ENCODE measurements at places on chromosomes 16 and 17.
A peak's percentile ranks its signal among the peaks of the same experiment; 100 is the strongest.

- DNase-seq, result no peak
Observed at GRCh38 chr17:19456016-19456927, 45.2 kb downstream of the RNF112 start.

- DNase-seq, result no peak
Observed at GRCh38 chr17:63250830-63251229, 195.3 kb downstream of the CYB561 start.

DNA sequence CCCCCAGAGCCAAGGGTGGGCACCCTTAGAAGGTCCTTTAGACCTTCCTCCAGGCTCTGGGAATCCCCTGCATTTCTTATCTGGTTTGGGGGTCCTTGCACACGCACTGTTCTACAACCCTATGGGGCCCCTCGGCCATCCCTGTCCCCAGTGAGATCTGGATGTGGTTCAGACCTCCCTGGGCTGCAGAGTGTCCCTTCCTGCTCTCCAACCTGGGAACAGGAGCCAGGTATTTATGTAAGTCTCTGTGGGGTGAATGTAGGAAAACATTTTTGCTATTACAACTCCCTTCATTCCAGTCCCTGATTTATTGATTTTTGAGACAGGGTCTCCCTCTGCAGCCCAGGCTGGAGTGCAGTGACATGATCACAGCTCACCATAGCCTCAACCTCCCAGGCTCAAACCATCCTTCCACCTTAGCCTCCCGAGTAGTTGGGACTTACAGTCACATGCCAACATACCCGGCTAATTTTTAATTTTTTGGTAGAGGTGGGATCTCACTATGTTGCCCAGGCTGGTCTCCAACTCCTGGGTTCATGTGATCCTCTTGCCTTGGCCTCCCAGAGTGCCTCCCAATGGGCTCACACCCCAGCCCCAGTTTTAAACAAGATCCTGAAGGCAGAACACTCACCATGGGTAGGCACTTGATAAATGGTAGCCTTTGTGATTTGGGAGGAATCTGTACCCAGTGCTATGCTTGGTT, 61.6 kb downstream of the RAI1 start:
- no peak for DNase-seq

- DNase-seq, result no peak
Observed at GRCh38 chr17:57808882-57809281, 41.0 kb downstream of the MRPS23 start.

DNA sequence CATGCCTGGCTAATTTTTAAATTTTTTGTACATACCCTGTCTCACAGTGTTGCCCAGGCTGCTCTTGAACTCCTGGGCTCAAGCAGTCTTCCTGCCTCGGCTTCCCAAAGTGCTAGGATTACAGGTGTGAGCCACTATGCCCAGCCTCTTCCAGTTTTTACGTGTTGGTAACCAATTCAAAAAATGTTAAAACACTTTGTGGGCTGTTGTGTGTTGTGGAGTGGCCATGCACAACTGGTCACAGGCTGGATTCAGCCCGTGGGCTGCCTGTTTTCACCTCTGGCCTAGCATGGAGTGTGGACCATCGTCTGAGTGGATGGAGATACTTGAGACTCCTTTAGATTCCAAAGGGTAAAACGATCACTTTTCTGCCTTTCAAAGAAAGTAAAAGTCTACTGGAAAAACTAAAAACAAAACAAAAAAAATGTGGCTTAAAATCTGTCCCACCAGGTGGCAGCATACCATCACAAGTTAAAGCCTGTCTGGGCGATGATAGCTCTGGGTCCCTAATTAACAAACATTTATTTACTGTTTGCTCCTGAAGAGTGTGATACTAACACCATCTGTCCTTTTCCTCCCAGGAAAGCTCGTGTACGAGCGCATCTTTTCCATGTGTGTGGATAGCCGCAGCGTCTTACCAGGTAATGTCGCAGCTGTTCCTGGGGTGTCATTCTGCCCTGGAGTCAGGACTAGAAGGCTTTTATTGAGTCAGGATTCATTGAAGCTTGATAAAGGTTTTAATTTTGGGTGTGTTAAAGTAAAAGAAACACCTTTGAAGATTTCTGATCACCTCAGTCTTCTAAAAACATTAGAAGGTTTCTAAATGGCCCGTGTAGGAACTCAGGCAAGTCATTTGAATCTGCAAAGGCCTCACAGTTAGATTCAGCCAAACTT, 45.8 kb downstream of the VPS35L start:
- DNase-seq, result peak; percentile 43

- DNase-seq, result no peak
Observed at GRCh38 chr16:23709536-23709935, 3.5 kb downstream of the ERN2 start.

GRCh38 chr16:29819506-29819905, 756 bp upstream of the MVP start:
- DNase-seq, result no peak

DNA sequence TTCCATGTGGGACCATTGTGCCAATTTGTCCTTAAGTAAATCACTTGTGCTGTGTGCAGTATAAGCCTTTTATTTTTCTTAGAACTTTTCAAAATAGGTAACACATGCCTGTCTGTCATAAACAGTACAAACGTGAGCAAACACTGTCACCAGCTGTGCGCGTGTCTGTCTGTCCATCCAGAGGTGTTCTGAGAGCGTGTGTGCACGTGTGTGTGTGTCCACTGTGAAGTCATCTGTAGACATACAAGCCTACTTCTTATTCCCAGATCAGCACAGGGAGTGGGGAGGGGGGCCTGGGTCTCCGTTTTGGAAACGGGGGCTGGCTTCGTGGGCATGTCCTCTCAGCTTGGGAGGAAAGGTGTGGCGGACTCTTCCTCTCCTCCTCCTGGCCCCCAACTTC, 9.4 kb downstream of the TMEM235 start:
- no peak for DNase-seq

- no peak for DNase-seq
Observed at GRCh38 chr16:30567160-30567990, 4.1 kb downstream of the ZNF688 start.

GRCh38 chr16:51592001-51592501, 441.0 kb upstream of the SALL1 start:
- no peak for DNase-seq

GRCh38 chr16:87060034-87060986, 256.9 kb downstream of the C16orf95 start:
- no peak for DNase-seq

- no peak for DNase-seq
Observed at GRCh38 chr17:11545002-11545401, 53.3 kb upstream of the DNAH9 start.

DNA sequence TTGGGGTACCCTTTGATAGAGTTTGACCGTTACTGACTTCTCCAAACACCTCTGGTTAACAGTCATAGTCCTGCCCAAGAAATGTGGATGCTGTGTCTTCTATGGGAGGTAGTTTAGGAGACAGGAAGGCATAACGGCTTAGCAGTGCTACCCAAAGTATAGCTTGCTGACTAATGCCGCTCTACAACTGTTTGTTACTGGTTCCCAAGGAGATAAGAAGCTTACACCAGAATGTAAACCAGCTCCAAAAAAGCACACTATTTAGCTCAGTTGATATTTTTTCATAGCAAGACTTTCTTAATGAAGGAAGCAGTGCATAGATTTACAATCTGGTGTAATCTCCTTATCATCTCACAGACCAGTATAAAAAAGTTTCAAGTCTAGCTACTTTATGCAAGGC, 95.7 kb downstream of the HS3ST3B1 start:
- no peak for DNase-seq

DNA sequence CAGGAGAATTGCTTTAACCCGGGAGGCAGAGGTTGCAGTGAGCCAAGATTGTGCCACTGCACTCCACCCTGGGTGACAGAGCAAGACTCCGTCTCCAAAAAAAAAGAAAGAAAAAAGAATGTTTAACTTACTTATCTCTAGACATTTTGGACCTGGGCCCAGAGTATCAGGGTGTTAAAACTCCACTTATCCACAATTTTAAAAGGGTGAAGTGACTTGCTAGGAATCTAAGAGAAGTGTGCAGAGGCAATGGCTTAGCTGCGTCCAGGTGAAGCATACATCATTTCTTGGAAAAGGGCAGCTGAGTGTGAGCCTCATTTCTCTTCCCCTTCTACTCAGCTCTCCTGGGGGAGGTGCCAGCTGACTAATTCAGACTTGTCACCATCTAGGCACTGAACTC, 25.1 kb downstream of the ALDH3A2 start:
- DNase-seq, result no peak

- DNase-seq, result no peak
Observed at GRCh38 chr17:33980193-33980592, 274.9 kb upstream of the CCL2 start.

DNA sequence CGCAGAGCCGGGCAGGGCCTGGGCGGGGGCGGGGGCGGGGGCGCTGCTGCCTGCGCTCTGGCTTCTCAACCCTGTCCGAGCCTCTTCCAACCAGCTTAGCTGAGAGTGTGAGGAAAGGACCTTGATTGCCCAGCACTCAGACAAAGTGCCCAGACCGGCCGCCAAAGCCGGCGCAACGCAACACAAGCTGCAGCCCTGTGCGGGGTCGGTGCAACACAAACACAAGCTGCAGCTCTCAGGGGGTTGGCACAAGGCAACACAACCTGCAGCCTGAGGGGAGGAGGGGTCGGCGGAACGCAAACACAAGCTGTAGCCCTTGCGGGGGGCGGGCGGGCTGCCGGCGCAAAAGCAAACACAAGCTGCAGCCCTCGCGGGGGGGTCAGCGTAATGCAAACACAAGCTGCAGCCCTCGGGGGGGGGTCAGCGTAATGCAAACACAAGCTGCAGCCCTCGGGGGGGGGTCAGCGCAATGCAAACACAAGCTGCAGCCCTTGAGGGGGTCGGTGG, 60.0 kb downstream of the KLHDC4 start:
- DNase-seq, result no peak

DNA sequence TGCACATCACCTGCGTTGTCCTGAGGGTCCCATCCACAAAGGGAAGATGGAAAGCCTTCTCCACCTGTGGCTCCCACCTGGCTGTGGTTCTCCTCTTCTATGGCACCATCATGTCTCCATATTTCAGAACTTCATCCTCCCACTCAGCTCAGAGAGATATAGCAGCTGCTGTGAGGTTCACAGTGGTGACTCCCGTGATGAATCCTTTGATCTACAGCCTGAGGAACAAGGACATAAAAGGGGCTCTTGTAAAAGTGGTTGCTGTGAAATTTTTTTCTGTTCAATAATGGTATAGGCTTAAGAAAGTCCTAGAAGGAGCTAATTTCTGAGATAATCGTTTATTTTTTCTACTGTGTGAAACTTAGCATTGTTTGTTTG, 18.7 kb downstream of the ZNF200 start:
- DNase-seq, result peak; percentile 41

GRCh38 chr16:83059237-83059636, 432.5 kb downstream of the CDH13 start:
- no peak for DNase-seq

DNA sequence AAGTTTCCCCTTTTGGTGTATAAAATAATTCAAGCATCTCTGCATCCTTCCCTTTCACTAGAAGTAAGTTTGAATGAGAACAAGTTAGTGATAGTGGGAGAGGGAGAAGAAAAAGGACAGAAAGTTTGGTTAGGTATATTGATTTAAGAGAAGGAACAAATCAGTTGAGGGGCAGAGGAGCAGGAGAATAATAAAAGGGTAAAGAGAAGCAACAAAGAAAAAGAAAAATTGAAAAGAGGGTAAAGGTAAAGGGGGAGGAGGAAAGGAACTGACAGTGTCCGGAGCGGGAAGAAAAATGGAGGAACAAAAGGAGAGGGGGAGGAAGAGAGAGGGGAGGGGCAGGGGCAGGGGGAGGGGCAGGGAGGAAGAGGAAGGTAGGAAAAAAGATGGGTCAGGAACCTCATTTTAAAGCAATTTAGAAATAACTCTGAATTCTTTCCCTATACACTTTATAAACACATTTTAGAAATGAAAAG, 6.3 kb upstream of the IGF2BP1 start:
- no peak for DNase-seq

GRCh38 chr16:79163691-79164387, 436.7 kb downstream of the MAF start:
- DNase-seq, result peak; percentile 27

DNA sequence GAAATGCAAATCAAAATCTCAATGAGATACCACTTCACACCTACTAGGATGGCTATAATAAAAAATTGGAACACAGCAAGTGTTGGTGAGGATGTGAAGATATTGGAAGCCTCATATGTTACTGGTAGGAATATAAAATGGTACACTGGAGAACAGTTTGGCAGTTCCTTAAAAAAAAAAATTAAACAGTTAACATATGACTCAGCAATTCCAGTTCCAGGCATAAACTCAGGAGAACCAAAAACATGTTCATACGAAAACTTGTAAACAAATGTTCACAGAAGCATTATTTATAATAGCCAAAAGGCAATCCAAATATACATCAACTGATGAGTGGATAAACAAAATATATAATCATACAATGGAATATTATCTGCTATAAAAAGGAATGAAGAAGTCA, 28.2 kb downstream of the ZNF652 start:
- DNase-seq, result no peak

DNA sequence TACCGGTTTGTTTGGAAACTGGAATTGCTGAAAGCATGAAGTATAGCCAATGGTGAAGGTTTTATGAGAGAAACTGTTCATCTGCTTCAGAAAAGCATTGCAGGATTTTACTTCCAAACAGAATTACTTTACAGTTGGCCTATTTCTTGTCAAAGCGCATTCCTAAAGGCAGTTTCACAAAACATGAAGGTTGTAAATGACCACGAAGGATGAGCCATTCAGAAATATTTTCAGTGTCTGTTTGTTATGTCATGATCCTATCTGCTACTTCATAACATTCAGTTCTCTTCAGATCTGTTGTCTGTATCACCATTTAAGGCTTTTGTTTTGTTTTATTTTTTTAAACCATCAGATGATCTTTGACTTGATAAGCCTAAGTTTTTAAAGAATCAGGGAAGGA, 45.7 kb downstream of the AATF start:
- DNase-seq, result no peak

- no peak for DNase-seq
Observed at GRCh38 chr16:5635331-5635730, 537.7 kb upstream of the EEF2KMT start.

GRCh38 chr17:6748617-6749016, 7.2 kb upstream of the XAF1 start:
- DNase-seq, result no peak

- DNase-seq, result no peak
Observed at GRCh38 chr17:885971-886571, 93.5 kb downstream of the NXN start.
